SK-N-SH (cell line): ENCODE measurements at places on chromosomes 16 and 17.
A peak's percentile ranks its signal among the peaks of the same experiment; 100 is the strongest.

DNA sequence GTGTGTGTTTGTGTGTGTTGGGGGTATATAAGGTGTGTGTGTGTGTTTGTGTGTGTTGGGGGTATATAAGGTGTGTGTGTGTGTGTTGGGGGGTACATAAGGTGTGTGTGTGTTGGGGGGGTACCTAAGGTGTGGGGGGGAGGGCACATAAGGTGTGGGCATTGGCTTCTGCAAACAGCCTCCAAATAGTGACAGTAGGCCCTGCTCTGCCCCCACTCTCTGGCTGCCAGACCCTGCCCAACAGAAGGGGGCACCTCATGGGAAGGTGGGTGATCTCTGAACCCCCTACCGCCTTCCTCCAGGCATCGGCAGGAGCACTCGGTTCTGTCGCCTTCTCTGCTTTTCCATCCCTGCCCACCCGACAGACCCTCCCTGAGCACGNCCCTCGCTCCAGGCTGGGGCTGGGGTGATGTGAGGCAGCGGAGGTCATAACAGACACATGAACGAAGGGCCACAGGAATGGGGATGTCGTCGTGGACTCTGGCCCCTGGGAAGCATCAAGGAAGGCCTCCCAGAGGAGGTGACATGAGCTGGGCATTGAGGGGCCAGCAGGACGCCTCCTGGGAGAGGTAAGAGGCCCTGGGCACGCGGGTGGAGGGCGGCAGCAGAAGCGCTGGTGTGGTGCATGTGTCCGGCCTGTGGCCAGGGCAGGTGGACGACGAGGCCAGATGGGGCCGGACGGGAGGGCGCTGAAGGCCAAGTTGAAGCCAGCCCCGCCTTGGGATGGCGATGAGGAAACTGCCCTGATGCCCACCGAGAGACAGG is 136.6 kb upstream of the RPH3AL start:
- peak; percentile 67 for DNase-seq

- DNase-seq = peak; percentile 66
Measured at GRCh38 chr17:82267575-82268379, 5.7 kb downstream of the CSNK1D start.

DNA sequence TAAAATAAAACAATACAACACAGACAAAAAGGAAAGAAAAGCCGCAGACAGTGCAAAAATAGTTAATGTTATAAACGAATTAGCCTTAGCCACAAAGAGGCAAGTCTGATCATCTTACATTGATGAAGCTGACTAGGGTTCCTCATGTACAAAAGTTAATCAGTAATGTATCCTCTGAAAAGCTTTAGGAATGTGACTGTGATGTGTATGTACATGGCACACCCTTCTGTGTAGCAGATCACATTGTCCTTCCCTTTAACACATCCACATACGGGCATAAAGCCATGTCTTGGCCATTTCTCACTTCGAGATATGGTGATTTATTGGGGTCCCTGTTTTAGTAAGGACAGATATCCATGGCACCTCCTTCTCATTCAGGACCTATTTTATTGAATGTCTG is 1327.5 kb upstream of the CDH8 start:
- DNase-seq = no peak

DNA sequence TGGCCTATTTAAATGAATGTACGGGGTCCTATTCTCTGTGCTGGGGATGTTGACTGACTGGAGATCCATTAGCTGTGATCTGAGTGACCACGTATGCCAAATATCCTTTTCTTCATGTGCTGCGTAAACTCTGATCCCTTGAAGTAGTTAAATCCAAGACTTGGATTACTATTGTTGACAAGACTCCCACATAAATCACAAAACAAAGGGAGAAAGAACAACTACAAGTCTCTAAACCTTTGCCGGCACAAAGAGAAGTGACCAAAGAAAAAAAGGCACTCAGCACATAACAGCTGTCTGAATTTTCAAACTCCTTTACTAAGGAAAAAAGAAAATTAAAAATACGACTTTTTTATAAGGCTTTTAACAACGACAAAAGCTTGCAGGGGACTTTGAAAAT is 559.9 kb upstream of the CDH8 start:
- no peak for DNase-seq

DNA sequence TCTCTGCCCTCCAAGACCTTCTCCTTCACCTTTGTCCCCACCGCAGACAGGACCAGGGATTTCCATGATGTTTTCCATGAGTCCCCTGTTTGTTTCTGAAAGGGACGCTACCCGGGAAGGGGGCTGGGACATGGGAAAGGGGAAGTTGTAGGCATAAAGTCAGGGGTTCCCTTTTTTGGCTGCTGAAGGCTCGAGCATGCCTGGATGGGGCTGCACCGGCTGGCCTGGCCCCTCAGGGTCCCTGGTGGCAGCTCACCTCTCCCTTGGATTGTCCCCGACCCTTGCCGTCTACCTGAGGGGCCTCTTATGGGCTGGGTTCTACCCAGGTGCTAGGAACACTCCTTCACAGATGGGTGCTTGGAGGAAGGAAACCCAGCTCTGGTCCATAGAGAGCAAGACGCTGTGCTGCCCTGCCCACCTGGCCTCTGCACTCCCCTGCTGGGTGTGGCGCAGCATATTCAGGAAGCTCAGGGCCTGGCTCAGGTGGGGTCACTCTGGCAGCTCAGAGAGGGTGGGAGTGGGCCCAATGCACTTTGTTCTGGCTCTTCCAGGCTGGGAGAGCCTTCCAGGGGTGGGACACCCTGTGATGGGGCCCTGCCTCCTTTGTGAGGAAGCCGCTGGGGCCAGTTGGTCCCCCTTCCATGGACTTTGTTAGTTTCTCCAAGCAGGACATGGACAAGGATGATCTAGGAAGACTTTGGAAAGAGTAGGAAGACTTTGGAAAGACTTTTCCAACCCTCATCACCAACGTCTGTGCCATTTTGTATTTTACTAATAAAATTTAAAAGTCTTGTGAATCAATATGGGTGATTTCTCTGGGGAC is 12.2 kb downstream of the CX3CL1 start:
- DNase-seq = no peak

DNA sequence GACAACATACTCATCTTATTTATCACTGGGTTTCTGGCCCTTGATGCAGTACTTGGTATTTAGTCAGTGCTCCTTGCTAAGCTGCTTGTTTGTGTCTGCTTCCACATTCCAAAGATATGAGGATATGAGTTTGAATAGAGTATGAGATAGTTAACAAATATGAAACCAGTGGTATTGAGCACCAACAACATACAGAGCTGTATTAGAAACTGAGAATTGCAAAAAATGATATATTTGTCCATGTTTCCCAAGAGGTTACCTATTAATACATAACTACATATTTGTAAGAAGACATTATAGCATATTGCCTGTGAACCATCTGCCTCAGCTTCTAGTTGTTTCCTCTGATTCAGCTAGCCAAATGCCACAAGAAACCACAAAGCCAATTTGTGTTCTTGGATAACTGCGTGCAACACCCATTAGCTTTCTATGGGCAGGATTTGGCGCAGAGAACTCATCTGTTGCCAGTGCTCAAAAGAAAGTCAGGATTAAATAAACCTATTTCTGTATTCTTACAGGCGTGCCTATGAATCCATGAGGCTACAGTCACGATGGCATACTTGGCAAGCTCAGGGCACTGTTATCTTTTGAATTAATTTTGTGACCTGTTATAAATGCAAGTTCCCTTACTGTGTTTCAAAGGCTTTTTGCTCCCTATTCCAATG is 194.4 kb downstream of the MAP2K6 start:
- DNase-seq = no peak

GRCh38 chr17:29141514-29141876 is 38.7 kb downstream of the MYO18A start:
- no peak for DNase-seq

- DNase-seq = peak; percentile 95
Measured at GRCh38 chr16:96935-97381, 18.9 kb downstream of the MPG start.

DNA sequence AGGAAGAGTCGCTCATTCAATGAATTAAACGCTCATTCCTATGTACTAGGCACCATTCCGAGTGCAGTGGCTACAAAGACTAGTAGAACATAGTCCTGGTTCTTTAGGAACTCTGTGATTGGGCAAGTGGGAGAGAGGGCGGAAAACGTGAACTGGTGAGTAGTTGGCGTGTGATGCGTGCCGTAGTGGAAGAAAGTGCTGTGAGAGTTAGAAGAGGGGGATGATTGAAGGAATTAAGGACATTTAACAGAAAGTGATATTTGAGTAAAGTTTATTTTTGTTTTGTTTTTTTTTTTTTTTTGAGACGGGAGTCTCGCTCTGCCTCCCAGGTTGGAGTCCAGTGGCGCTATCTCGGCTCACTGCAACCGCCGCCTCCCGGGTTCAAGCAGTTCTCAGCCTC is 7.9 kb upstream of the SLFN14 start:
- DNase-seq = peak; percentile 27

- no peak for DNase-seq
Measured at GRCh38 chr17:17873450-17873991, 36.7 kb upstream of the SREBF1 start.

GRCh38 chr17:12644623-12645022 is 21.1 kb upstream of the MYOCD start:
- DNase-seq = no peak

DNA sequence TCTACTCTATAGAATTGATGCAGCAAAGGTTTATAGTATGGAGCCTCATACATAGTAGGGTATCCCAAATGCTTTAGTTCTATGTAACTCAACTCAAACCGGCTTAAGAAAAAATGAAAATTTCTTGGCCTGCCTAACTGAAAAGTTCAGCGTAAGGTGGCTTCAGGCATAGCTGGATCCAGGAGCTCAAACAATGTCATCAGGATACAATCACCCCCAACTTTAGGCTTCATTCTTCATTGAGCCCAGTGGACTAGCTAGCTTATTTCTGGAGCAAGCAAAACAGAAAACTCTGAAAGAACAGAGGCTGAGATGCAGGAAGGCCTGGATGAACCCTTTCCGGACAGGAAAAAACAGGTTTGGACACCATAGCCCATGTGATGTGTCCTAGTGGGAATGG is 147.5 kb upstream of the HS3ST4 start:
- DNase-seq = no peak

DNA sequence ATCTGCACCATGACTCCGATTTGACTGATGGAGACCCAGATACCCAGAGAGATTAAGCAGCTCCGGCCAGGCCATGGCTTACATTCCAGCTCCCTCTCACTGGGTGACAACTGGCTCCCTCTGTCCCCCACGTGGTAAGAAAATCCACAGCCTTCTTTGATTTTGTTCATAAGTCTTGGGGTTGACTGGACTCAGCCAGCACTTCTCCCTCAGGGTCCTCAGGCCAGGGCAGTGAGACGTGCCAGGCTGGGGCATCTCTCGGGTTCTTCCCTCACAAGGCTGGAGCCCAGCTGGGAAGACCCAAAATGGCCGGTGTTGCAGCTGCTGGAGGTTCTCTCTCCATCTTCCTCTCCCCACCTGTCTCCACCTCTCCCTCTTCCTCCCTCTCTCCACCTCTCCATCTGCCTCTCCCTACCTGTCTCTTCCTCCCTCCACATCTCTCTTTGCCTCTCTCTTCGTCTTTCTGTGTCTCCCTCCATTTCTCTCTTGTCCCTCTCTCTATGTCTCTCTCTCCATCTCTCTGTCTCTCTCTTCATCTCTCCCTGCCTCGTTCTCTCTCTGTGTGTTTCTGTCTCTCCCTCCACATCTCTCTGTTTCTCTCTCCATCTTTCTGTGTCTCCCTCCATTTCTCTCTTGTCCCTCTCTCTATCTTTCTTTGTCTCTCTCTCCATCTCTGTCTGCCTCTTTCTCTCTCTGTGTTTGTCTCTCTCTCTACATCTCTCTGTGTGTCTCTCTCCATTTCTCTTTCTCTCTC is 105.3 kb downstream of the FOXL1 start:
- no peak for DNase-seq

- DNase-seq = no peak
Measured at GRCh38 chr17:78476149-78476548, 97.7 kb downstream of the PGS1 start.

- no peak for DNase-seq
Measured at GRCh38 chr17:40565769-40566409, 617 bp upstream of the CCR7 start.

- DNase-seq = no peak
Measured at GRCh38 chr17:18159551-18160120, 24.0 kb upstream of the ALKBH5 start.

GRCh38 chr17:64447526-64447925 is 1.4 kb upstream of the MILR1 start:
- DNase-seq = no peak

GRCh38 chr17:36105781-36106492 is 2.3 kb downstream of the CCL4 start:
- no peak for DNase-seq

- no peak for DNase-seq
Measured at GRCh38 chr17:80259457-80260068, 1.1 kb upstream of the RNF213 start.

DNA sequence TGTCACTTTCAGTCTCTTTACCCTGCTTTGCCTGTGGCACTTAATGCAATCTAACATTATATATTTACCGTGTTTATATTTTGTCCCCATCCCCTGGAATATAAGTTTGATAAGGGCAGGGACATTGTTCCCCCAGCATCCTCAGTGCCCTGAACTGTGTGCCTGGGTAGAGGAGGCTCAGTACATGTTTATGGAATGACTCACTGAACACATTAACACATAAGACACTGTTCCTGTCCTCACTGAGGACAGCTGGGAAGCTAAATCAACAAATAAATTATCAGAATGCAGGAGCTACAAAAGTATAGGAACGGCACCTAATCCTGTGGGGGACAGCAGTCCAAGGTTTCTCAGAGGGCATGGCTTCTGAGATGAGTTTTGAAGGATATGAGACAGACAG is 27.8 kb downstream of the GRIN2A start:
- DNase-seq = no peak

DNA sequence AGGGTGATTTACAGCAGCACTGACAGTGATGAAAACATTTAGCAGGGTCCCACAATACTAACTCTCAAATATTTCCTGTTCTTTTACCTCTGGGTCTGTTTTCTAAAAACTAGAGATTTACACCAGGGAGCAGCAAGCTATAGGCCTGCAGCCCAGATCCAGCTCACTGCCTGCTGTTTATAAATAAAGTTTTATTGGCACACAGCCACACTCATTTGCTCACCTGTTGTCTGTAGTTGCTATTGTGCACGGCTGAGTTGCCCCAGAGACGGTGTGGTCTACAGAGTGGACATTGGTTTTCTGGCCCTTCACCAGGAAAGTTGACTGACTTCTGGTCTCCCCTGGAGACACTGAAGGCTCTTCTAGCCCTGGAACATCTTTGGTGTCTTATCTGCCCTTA is 16.3 kb upstream of the JPT2 start:
- no peak for DNase-seq

- DNase-seq = peak; percentile 8
Measured at GRCh38 chr16:57615813-57616212, 12.6 kb upstream of the ADGRG1 start.

- no peak for DNase-seq
Measured at GRCh38 chr17:36597226-36597625, 4.2 kb upstream of the MRM1 start.

- peak; percentile 54 for DNase-seq
Measured at GRCh38 chr16:89723279-89724250, 2.2 kb downstream of the ZNF276 start.
